ENCODE measurements at places on chromosomes 2 and 18. TPM values are rescaled to one million over a fixed set of nuclear protein-coding genes. Genes with fewer than 3 reads are reported as not detected.

The ERBB4 gene
- not detected for total RNA-seq

The POTEJ gene
- not detected for total RNA-seq

The NOL4 gene
- not detected for total RNA-seq

The TDRD15 gene
- not detected for total RNA-seq

The UGT1A8 gene
- 0.14 TPM for total RNA-seq

The TUBA3E gene
- total RNA-seq: not detected

The IL1F10 gene
- 0.34 TPM for total RNA-seq

The CRYGD gene
- not detected for total RNA-seq

The ACOXL gene
- not detected for total RNA-seq

The DIPK1C gene
- total RNA-seq: not detected

The CHPF gene
- 201 TPM for total RNA-seq

The DNAH6 gene
- 0.14 TPM for total RNA-seq

The DSC3 gene
- 394 TPM for total RNA-seq
